ENCODE measurements at places on chromosomes 7 and 10. TPM values are rescaled to one million over a fixed set of nuclear protein-coding genes. Genes with fewer than 3 reads are reported as not detected.

EMX2 gene
- total RNA-seq = 0.09 TPM

LIPF gene
- total RNA-seq = 0.27 TPM

FGL2 gene
- total RNA-seq = 19.1 TPM

KIAA1549 gene
- total RNA-seq = 29.0 TPM

TWIST1 gene
- total RNA-seq = 2.7 TPM
